ENCODE measurements at places on chromosomes 12 and 14. TPM values are rescaled to one million over a fixed set of nuclear protein-coding genes. Genes with fewer than 3 reads are reported as not detected.

GRCh38 chr14:52917735-52918134 lies 33.1 kb downstream of the FERMT2 start:
- no peak for DNase-seq

GRCh38 chr12:109640961-109641360 lies 67.4 kb downstream of the MVK start:
- DNase-seq = no peak

- no peak for DNase-seq
Measured at GRCh38 chr12:12481631-12482030, 81.0 kb downstream of the DUSP16 start.

GRCh38 chr14:33454707-33455106 lies 496.2 kb downstream of the EGLN3 start:
- no peak for DNase-seq

- no peak for DNase-seq
Measured at GRCh38 chr12:100324498-100324897, 32.4 kb upstream of the SLC17A8 start.

Gene KLRC2
- not detected for total RNA-seq

Gene YLPM1
- total RNA-seq = 41.7 TPM

DNA sequence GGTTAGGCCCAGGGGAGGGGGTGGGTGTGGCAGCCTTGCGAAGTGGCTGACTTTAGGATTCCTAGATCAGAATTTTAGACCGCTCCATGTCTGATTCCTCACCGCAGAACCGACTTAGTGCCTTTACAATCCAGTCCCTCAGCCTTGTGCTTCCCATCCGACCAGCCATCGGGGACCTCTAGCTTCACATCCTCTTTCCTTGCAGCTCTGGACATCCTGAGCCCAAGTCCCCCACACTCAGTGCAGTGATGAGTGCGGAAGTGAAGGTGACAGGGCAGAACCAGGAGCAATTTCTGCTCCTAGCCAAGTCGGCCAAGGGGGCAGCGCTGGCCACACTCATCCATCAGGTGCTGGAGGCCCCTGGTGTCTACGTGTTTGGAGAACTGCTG lies 557 bp downstream of the COPS7A start:
- DNase-seq = no peak

DNA sequence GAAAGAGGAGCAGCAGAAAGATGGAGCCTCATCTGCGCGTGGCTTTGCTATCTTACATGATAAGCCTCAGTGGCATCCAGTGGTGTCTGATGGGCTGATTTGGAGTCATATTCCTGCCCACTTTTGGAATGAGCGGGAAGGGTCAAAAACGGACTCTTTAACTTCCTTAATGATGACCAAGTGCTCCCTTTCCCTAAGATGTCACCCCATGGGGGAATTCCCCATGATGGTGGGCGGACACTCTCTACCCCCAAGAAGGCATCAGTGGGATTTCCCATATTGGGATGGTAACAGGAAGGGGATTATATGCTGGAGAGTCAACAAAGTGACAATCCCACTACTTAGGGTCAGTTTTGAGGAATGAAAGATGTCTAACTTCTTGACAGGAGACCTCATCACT lies 110.9 kb downstream of the GPATCH2L start:
- DNase-seq = no peak

Gene WNT1
- total RNA-seq = 0.29 TPM
